ENCODE measurements at places on chromosomes 13 and 19.

DNA sequence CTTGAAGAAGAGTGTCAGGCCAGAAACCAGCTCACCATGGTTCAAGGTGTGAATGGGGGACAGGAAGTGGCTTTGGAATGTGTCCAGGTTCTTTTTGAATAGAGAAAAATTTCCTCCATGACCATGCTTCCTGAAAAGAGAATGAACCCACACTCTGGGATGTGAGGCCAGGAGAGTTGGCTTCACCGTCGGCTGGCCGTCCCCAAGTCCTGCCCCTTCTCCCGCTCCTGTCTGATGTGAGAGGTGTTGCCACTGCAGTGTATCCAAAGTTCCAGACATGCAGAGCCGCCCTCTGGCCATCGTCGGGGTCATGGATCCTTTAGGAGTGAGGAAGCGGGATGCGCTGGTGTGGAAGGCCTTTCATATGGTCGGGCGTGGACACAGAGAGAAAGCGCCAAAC is 101.2 kb downstream of the COL4A2 start:
- no peak overlapping the region for H3K4me3 ChIP-seq
- peaks cover 4% of the 10 kb centered on the region for H3K4me1 ChIP-seq
- peak overlapping the region; percentile 31 for H3K27ac ChIP-seq
- H3K36me3 ChIP-seq = no peaks in the 10 kb centered on the region
- no peak for DNase-seq
- H3K27me3 ChIP-seq = no peaks in the 10 kb centered on the region

GRCh38 chr13:27110056-27110746 is 61.4 kb downstream of the USP12 start:
- no peak overlapping the region for H3K27ac ChIP-seq
- H3K27me3 ChIP-seq = no peaks in the 10 kb centered on the region
- peaks cover 6% of the 10 kb centered on the region for H3K36me3 ChIP-seq
- H3K4me1 ChIP-seq = no peaks in the 10 kb centered on the region

DNA sequence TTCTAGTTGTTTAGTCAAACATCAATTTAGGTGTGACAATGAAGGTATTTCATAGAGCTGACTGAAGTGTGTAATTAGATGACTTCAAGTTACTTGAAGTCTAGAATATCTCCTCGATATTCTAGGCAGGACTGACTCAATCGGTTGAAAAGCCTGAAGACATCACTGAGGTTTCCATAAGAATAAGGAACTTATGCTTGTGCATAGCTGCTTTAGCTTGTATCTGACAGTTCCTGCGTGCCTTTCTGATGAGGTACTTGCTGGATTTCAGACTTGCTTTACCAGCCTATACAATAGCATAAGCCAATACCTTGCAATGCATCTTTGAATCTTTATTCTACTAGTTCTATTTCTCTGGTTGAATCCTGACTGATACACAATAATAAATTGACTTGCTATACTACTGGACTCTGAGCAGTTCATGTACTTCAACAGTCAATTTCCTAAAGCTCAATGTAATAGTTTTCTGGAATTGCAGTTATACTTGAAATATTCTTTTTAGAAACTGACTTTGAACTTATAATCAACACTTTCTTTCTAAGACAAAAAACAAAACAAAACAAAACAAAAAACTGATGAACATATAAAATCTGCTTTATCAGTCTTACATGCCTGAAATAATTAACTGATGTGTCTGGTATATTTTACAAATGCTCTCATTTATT is 1534.8 kb downstream of the SLITRK5 start:
- peak; percentile 13 for DNase-seq
- H3K27me3 ChIP-seq = no peaks in the 10 kb centered on the region
- no peak overlapping the region for H3K4me3 ChIP-seq
- no peaks in the 10 kb centered on the region for H3K36me3 ChIP-seq
- no peak overlapping the region for H3K27ac ChIP-seq

DNA sequence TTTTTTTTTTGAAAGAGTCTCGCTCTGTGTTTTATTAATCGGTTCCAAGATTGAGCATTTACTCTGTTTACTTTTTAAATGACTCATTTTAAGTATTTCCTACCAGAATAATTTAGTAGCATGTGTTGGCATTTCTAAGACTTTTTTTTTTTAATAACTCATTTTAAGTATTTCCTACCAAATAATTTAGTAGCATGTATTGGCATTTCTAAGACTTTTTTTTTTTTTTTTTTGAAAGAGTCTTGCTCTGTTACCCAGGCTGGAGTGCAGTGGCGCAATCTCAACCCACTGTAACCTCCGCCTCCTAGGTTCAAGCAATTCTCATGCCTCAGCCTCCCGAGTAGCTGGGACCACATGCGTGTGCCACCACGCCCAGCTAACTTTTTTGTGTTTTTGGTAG is 13.1 kb downstream of the SETDB2 start:
- no peaks in the 10 kb centered on the region for H3K36me3 ChIP-seq
- no peaks in the 10 kb centered on the region for H3K27me3 ChIP-seq
- no peak overlapping the region for H3K4me3 ChIP-seq
- no peak for DNase-seq
- peaks cover 8% of the 10 kb centered on the region for H3K4me1 ChIP-seq
- H3K27ac ChIP-seq = no peak overlapping the region

DNA sequence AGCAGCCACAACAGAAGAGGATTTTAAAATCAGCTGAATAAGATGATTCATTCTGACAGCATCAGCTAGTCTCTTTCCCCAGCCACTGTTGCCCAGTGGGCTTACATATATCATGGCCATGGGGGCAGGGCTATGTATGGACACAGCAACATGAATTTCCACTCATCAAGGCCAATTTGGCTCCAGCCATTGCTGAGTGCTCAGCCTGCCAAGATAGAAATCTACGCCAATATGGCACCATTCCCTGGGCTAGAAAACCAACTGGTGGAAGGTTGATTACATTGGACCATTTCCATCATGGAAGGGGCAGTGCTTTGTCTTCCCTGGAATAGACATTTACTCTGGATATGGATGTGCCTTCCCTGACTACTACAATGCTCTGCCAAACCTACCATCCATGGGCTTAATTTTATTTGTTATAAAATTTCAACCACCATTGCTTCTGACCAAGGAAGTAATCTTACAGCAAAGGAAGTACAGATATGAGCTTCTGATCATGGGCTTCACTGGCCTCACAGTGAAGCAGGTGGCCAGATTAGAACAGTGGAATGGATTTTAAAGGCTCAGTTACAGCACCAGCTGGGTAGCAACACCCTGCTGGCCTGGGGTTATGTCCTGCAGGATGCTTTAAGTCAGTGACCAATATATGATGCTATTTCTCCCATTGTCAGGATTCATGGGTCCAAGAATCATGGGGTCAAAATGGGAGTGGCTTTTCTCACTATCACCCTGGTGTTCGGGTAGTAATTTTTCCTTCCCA is 9.8 kb upstream of the ALOX5AP start:
- H3K4me1 ChIP-seq = no peaks in the 10 kb centered on the region
- no peak overlapping the region for H3K4me3 ChIP-seq
- H3K36me3 ChIP-seq = no peaks in the 10 kb centered on the region
- DNase-seq = no peak
- H3K27me3 ChIP-seq = no peaks in the 10 kb centered on the region
